Sigmoid colon (tissue), 7 donors: ENCODE measurements at places on chromosomes 5 and 9. TPM values are rescaled to one million over a fixed set of nuclear protein-coding genes. Genes with fewer than 3 reads are reported as not detected.

The SLC31A2 gene
- total RNA-seq: 5.4 TPM

The IL3 gene
- not detected for total RNA-seq

The FOXI1 gene
- total RNA-seq: not detected

The TSLP gene
- total RNA-seq: not detected

DNA sequence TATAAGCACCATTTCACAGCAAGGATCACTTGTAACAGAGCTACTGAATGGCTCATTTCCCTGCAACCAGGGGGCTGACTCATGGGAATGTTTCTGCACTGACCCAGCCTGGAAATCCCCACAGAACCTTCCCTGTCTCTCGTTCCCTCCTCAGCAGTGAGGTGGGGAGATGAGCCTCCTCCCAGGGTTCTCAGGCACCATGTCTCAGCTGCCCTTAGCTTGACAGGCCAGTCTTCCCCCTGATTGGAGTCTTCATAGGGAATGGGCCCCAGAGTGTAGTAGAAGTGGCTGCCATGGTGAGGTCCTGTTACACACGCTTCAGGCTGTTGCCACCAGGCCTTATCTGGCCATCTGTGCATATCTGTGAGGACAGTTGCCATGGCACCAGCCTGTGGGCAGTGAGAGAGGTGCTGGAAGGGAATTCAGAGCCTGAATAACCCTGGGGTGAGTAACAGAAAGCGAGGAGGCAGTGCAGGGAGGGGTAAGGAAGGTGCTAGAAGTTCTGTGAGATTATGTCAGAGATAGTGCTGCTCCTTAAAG is 324.4 kb downstream of the ENC1 start:
- H3K4me3 ChIP-seq: no peak overlapping the region
- no peaks in the 10 kb centered on the region for H3K27me3 ChIP-seq
- DNase-seq: no peak
- no peak overlapping the region for H3K27ac ChIP-seq
- H3K36me3 ChIP-seq: no peaks in the 10 kb centered on the region
- no peaks in the 10 kb centered on the region for H3K4me1 ChIP-seq

DNA sequence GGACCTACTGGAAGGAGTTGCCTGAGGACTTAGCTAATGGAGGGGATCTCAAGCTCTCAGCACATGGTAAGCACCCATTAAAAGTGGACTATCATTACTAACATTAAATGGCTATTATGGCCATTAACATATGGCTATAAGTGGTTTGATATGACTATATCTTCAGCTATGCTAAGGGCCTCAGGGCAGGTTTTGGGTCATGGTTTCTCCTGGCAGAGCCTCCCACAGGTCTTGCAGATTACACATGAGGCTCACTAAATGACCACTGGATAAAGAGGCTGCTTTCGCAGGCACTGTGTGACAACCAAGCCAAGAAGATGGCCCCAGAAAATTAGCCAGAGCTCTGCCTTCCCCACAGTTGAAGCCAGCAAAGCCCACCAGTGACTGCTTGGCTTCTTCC is 15.4 kb downstream of the CCNJL start:
- no peak for DNase-seq
- no peak overlapping the region for H3K27ac ChIP-seq
- H3K4me3 ChIP-seq: no peak overlapping the region

DNA sequence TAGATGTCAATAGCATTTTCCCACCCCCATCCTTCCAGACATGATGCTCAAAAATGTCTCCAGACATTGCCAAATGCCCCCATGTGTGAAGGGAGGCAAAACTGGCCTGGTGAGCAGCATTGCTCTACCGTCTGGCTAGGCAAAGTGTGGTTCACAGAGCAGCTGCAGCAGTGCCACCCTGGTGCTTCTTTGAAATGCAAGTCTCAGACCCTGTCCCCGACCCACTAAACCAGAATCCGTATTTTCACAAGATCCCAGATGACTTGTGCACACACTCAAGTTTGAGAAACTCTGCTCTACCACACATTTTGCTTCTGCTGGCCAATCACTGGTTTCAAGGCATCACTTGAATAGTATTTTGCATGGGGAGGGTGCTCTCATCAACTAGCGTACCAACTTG is 226.6 kb upstream of the KLF9 start:
- H3K4me1 ChIP-seq: no peaks in the 10 kb centered on the region
- H3K27me3 ChIP-seq: no peaks in the 10 kb centered on the region
- DNase-seq: no peak
- H3K4me3 ChIP-seq: no peak overlapping the region

DNA sequence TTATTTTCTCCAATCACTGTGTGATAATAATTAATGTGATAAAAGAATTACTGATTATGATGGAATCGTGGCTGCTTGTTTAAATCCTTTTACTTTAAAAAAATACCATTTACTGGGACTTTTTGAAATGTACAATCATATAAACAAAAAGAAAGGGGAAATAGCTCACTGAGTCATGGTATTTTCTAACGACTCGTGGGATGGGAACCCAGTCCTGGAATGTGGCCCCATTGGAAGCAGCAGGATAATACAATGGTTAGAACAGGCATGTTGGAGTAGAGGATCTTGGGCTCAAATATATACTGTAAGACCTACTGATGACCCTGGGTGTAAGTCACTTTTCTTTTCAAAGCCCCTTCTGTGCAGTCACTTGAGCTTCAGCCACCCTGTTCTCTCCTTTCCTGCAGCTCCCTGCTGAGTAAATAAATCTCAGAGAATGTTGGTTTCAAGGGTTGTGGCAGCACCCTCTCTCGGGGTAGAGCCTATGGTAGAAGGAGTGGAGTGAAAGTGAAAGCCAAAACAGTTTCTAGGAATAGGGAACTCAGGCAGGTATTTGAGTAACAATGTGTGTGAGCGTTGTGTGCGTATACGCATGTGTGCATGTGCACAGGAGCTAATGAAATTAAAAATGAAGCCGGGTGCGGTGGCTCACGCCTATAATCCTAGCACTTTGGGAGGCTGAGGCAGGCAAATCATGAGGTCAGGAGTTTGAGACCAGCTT is 40.8 kb upstream of the LARP1 start:
- no peak for DNase-seq
- peak overlapping the region; percentile 10 for H3K4me3 ChIP-seq
- H3K27ac ChIP-seq: peak overlapping the region; percentile 43
- H3K4me1 ChIP-seq: peaks cover 18% of the 10 kb centered on the region

The AHRR gene
- 1.4 TPM for total RNA-seq

GRCh38 chr5:122129306-122129705 is at the start of gene ZNF474:
Gene ZNF474, plus strand, starts transcription at chr5:122129546. Its CDS starts 22,445 bp downstream, at chr5:122151991.
- H3K27me3 ChIP-seq: no peaks in the 10 kb centered on the region
- H3K36me3 ChIP-seq: no peaks in the 10 kb centered on the region
- H3K4me1 ChIP-seq: peaks cover 44% of the 10 kb centered on the region
- H3K27ac ChIP-seq: peak within 1 kb of the TSS; percentile 64
- H3K4me3 ChIP-seq: no peak within 1 kb of the TSS
